Activated T-cell treated with anti-CD3 and anti-CD28 coated beads for 24 hours (primary cell): ENCODE measurements at places on chromosomes 2 and 18.

DNA sequence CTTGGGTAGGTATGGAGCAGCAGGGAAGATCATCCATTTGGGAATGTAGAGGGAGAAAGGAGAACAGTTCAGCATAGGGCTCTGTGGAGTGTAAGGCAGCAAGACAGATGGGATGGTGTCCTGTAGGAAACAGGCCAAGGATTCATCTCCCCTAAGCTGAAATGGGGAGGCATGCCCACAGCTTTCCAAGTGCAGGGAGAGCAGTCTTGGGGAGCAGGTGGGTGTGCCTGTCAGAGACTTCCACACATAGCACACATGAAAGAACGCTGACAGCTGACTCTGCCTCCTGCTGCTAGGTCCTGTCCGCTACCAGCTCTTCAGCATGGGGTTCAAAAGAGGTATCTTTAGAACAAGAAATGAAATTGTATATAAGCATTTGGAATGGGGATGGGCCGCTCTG is 9.0 kb downstream of the SETBP1 start:
- DNase-seq = no peak

DNA sequence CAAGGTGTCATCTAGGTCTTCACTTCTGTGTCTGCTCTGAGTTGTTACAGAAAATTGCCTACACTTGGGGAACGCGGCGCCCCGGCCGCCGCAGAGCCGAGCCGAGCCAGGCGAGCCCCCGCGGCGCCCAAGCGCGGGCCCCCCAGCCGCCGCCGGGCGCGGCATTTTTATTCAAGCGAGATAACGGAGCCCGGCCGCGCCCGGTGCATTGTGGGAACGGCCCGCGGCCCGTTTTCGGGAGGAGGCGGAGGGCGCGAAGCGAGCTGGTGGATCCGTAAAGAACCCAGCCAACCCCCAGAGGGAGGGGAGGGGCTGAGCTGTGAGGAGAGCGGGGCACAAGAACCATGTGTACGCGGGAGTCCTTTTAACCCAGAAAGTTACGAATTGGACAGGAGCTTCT is 191.8 kb downstream of the FTCDNL1 start:
- no peak for DNase-seq

GRCh38 chr18:26618135-26618534 is 69.8 kb upstream of the KCTD1 start:
- no peak for DNase-seq

GRCh38 chr2:217077831-217078407 is 218.1 kb upstream of the TNP1 start:
- no peak for DNase-seq

- no peak for DNase-seq
Measured at GRCh38 chr2:160465406-160465805, 28.2 kb downstream of the RBMS1 start.

- peak; percentile 28 for DNase-seq
Measured at GRCh38 chr18:62715759-62716615, 646 bp downstream of the PHLPP1 start.

DNA sequence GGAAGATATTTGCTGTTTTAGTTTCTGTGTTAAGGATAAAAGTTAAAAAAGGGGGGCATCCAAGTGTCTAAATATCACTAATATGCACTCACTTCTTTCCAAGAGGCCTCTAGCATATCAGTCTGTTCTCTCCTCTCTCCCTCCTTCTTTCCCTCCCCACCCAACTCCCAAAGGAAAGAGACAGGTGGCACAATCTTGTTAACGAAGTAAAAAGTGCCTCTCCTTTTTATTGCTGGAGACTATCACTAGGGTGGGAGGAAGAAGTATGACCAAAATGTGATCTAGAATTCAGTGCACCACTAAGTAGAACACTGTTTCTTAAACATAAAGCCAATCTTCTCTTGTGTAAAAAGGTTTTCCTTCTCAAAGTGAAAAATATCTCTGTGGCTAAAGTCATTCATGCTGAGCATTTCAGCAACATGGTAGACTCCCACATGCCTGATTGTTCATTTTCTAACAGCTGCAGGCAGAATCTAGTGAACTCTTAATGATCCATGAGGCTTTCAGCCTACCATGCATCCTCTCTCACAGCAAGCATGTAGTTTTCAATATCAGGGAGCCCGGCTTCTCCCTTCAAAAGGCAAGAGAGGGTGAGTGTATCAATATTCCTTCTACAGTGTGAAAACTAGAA is 39.5 kb downstream of the RNU4ATAC start:
- DNase-seq = no peak

DNA sequence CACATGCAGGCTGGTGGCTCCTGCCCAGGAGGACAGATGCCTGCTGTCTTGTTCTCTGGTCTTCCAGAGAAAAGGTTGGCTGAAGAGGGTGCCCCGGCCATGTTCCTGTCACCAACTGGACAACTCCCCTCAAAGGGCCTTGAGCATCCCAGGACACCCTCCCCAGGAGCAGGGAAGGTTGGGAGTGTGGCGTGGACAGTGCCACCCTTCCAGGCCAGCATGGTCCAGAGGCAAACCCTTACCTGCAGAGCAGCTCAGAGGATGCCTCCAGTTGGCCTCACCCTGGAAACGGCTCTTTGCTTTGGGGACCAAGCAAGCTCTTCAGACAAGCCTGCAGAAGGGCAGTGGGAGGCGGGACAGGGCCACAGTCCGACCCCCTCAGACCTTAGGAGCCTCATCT is 4.9 kb upstream of the GPC1 start:
- no peak for DNase-seq

- no peak for DNase-seq
Measured at GRCh38 chr2:55888936-55889335, 34.6 kb downstream of the EFEMP1 start.

- DNase-seq = no peak
Measured at GRCh38 chr2:107182981-107183380, 297.0 kb upstream of the ST6GAL2 start.

- no peak for DNase-seq
Measured at GRCh38 chr2:68391099-68391498, 26.0 kb downstream of the PLEK start.

GRCh38 chr18:69032009-69032408 is 234.1 kb downstream of the CCDC102B start:
- no peak for DNase-seq

DNA sequence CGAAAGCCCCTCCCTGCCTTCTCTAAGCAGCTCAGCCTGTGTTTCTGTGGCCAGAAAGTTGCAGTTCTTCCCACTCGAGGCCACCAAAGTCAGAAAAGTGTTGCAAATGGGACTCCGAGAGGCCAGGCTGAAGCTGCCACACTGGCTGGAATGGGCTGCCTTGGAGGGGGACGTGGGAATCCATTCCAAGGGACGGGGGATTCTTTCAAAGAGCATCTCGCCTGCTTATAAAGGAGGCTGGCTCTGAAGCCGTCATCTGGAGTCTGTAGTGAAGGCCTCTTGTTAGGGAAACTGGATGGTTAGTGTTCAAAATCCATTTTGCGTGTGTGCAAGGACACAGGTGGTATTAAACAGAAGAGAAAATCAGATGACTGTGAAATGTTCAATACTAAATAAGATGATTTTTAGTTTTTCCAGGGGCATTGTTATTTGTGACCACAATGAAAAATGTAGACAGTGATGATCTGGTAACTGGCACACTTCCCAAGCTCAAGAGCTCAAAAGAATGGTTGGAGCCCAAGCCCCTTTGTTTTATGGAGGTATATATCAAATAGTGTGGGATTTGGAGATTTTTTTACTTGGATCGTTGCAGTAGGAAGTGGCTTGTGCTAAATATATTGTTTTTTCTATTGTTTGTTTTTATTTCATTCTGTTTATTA is 782 bp downstream of the FAM228B start:
- DNase-seq = no peak

DNA sequence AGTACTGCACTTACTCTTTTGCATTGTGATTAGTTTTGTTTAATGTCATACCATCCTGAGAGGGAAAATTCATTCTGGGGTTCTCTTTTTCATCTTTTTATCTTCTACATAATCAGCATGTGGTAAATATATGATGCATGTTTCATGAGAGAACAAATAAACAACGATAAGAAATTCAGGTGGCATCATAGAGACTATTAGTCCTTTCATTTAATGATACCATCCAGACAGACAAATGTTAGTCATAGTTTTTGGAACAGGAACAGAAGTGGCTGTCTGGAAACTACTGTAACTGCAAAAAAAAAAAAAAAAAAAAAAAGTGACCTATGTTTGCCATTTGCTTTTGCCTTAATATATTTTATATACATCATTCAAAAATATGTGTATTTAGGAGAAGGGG is 761.0 kb downstream of the EPHA4 start:
- DNase-seq = no peak

DNA sequence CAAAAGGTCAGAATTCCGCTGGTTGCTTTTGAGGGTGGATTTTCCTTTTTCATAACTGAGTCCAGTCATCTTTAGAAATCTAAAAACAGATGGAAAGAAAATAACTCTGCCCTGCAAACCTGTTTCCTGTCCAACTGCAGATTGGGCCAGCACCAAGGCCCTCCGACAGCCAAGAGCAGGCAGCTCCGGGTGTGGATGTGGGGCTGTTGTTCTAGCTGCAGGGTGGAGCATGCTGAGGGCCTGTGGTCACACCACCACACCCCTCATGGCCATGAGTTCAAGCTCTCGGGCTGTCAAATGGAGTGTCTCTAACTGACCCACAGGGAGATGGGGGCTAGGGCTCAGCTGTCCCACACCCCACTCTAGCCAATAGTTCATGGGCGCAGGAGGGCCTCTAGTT is 69.3 kb upstream of the BZW1 start:
- DNase-seq = no peak

DNA sequence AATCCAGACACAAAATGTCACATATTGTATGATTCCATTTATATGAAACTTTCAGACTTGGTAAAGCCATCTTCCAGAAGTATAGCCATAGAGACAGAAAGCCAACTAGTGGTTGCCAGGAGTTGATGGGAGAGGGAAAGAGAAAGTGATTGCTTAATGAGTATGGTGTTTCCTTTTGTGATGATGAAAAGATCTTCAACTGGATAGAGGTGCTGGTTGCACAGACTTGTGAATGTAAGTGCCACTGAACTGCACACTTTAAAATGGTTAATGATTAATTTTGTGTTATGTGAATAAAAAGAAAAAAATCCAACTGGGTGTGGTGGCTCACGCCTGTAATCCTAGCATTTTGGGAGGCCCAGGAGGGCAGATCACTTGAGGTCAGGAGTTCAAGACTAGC is 135.3 kb upstream of the SLC1A4 start:
- DNase-seq = no peak

DNA sequence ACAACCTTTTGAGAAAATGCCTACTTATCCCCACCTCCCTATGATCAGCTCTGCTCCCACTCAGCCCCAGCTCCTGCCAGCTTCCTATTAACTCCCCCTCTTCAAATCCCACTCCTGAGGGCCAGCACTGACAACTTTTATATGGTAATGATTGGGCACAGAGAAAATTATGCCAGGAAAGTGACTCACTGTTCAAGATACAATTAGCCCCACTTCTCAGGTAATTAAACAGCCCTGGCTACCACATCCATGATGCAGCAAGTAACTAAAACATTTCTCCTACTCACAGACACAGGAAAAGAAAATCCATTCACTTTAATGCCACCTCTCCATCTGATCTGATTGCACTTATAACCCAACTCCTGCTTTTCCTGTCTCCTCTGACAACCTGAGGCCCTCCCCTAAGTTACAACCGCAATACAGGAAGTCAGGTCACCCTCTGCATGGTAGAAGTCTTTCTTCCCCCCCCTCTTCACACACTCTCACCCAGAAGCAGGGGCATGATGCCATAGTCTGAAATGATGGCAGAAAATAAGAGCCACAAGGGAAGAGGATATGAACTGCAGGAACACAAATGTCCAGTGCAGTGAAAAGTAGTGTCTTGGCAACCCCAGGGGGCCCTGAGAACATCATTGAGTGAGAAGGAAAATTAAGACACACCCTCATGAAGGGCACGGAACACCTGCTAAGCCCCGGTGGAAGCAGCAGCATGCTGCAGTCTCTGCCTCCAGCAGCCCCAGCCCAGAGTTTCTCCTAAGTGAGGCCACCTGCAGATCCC is 54.4 kb downstream of the STK39 start:
- DNase-seq = no peak

DNA sequence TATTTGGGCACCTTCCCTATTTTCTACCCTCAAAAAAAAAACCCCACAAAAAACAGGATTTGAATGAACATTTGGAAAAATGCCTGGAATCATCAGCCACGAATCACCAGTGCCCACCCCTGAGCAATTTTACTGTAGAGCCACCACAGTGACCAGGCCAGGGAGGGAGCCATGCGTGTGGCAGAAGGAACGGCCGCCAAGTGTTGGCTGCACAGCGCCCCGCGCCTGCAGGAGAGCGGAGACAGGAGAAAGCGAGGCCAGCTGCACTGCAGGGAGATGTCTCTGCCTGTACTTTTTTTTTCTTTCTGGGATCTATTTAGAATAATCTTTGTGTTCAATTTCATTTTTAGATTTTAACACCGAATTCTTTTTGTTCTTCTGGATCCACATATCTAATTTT is 269.3 kb upstream of the RAB12 start:
- DNase-seq = no peak

GRCh38 chr2:235779444-235779896 is 285.6 kb downstream of the AGAP1 start:
- peak; percentile 52 for DNase-seq

GRCh38 chr2:64094663-64095382 is 49.4 kb downstream of the PELI1 start:
- DNase-seq = no peak

- no peak for DNase-seq
Measured at GRCh38 chr2:122683018-122683417, 927.6 kb downstream of the TSN start.

DNA sequence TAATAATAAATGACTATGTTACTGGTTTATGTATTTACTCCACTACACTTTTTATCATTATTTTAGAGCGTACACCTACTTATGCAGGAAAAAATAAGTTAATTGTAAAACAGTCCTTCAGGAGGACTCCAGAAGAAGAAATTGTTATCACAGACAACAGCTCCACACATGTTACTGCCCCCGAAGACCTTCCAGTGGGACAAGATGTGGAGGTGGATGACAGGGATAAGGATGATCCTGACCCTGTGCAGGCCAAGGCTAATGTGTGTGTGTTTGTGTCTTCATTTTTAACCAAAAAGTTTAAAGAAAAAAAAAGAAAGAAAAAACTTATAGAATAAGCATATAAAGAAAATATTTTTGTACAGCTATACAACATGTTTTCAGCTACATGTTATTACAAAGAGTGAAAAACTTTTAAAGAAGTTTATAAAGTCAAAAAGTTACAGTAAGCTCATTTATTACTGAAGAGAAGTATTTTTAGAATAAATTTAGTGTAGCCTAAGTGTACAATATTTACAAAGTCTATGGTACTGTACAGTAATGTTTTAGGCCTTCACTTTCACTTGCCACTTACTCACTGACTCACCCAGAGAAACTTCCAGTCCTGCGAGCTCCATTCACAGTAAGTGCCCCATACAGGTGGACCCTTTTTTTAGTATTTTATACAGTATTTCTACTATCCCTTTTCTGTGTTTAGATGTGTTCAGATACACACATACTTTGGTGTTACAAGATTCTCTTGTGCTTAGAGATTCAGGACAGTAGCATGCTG is 7.5 kb downstream of the TGFBRAP1 start:
- no peak for DNase-seq
